A549 treated with CpdA at 1 μM for 4 hours (cell line): ENCODE measurements at places on chromosomes 16 and 17. TPM values are rescaled to one million over a fixed set of nuclear protein-coding genes. Genes with fewer than 3 reads are reported as not detected.

The PDE6G gene
- total RNA-seq: 1.6 to 2.5 TPM (median 1.7 TPM) in 5 replicates

The ODAD4 gene
- total RNA-seq: 1.1 to 2.4 TPM (median 1.7 TPM) in 5 replicates

The ABCA8 gene
- 0.10 to 0.44 TPM (median 0.23 TPM) in 5 replicates for total RNA-seq

The C17orf75 gene
- 24.9 to 33.0 TPM (median 26.7 TPM) in 5 replicates for total RNA-seq

The TMEM100 gene
- total RNA-seq: not detected in 5 replicates

The KIF19 gene
- total RNA-seq: 0.01 to 0.05 TPM in 2 of 5 replicates, not detected in the others

The CCL5 gene
- 1.1 to 2.1 TPM (median 1.7 TPM) in 5 replicates for total RNA-seq

The PRR35 gene
- 0.08 to 0.20 TPM (median 0.09 TPM) in 3 of 5 replicates, not detected in the others for total RNA-seq

The ACSM3 gene
- 3.3 to 6.0 TPM (median 4.7 TPM) in 5 replicates for total RNA-seq

The MT1X gene
- total RNA-seq: 152 to 245 TPM (median 180 TPM) in 5 replicates

The KRTAP17-1 gene
- not detected in 5 replicates for total RNA-seq
